ENCODE measurements at places on chromosomes 7 and 10.
A peak's percentile ranks its signal among the peaks of the same experiment; 100 is the strongest.

GRCh38 chr7:30618961-30619360 is 24.3 kb downstream of the GARS1 start:
- DNase-seq, result no peak

DNA sequence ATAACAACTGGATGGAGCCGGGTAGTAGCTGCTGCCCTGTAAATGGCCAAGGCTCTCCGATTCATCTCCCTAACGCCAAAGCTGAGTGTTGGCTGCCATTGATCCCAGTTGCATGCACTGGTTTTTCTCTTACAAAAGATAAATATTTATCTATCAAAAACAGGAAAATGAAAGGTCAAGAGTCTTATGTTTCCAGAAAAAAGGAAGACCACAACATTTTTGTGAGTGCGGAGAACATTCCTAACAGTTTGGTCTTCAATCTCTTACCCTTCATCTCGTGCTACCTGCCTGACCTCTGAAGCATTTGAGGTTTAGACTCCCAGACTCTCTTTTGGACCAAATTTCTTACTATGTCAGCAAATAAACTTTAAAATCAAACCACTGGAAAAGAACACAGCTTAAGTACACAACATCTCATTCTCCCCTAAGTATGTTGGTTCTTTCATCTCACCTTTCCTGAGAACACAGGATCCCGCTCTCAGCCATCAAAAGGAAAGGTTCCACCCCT is 61.6 kb downstream of the SORBS1 start:
- no peak for DNase-seq

GRCh38 chr7:77765906-77766800 is 32.1 kb downstream of the TMEM60 start:
- no peak for DNase-seq

- no peak for DNase-seq
These were observed 62.7 kb downstream of the SEMA3E start for GRCh38 chr7:83586281-83586680.

DNA sequence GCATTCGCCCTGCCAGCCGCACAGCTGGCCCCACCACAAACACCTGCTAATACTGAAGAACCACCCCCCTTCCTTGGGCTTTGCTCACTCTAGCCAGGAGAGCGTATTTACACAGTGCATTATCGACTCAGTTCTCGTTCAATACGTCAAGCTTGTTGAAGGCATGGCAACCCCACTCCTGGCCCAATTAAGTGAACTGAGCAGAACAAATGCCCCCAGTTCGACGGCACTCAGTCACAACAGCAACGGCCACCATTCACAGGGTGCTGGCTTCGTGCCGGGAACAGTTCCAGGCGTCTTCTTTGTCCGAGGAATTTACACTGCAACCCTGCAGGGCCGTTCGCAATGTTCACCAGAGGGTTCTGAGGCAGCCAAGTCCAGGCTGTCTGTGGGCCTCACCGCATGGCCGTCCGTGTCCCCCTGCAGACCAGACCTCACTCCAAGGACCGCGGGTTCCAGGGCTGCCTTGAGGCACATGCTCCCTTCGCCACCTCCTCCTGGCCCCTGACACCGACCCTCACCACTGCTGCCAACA is 175.3 kb downstream of the DIP2C start:
- DNase-seq, result no peak

GRCh38 chr7:146503844-146504243 is 387.2 kb downstream of the CNTNAP2 start:
- no peak for DNase-seq

DNA sequence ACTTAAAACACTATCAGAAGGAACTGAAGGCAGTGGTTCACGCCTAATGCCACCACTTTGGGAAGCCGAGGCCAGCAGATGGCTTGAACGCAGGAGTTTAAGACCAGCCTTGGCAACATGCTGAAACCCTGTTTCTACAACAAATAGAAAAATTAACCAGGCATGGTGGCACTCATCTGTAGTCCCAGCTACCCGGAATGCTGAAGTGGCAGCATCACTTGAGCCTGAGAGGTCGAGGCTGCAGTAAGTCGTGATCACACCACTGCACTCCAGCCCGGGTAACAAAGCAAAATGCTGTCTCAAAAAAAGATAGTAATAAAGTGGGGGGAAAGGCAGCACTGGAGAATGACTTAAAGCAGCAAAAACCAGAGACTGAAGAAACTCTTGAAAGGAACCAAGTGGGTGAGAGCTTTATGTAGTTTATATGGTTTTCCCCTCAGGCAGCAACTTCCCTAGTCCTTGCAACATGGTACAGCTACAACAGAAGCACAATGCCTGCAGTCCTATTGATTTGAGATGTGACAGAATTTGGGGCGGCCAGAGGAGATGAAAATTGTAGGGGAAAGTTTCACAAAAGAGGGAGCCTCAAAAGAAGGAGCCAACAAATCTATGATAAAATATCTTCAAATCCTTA is 38.1 kb downstream of the GDI2 start:
- DNase-seq, result no peak

GRCh38 chr7:110397927-110398660 is 692.8 kb upstream of the LRRN3 start:
- peak; percentile 1 for DNase-seq

DNA sequence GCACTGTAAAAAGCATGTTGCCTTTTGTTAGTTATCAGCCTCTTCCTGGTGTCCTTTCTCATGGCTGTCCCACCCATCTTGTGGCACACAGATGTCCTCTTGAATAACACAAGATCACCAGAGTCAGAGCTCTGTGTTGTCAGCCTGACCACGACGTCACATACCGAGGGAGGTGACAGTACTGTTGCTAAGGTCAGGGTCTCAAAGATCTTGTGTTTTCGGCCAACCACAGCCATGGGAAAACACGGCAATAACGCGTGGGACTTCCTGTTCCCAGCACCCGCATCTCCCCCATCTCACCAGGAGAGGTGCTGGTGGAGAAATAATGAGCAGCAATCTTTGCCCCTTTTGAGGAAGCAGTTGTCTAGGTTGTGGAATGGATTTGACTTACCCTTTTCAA is 40.4 kb downstream of the NPVF start:
- DNase-seq, result no peak

DNA sequence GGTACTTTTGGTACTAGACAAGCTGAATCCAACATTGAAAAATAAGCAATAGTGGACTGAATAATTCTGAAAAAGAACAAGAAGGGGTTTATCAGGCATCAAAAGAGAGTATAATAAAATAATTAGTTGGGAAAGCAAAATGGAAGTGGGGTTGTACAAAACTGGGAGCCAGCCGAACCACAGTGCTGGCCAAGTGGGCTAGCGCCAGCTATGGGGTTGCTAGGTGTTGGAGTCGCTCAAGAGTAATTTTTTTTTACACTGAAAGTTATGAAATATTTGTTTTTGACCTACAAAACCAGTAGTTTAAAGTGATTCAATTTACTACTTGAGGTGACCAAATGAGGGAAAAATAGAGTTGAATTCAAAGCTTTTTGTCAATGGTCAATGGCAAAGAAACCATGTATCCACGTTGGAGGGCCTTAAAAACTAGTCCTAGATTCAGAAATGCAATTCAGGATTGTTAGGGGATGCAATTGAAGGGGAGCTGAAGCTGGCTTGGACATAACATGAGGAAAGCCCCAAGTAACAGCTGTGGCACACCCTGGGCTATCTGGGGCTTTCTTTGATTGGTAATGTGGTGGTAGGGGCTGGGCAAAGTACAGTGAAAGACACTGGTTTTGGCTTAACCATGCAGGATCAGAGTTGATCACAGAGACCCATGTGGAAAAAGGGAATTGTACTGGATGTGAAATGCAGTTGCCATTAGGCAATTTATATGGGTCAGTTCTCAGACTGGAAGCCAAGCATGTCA is 28.3 kb upstream of the MSMB start:
- DNase-seq, result no peak

- DNase-seq, result no peak
These were observed 110.8 kb downstream of the RGS10 start for GRCh38 chr10:119431773-119432135.

- peak; percentile 17 for DNase-seq
These were observed 16.5 kb downstream of the SLK start for GRCh38 chr10:103983367-103983911.

DNA sequence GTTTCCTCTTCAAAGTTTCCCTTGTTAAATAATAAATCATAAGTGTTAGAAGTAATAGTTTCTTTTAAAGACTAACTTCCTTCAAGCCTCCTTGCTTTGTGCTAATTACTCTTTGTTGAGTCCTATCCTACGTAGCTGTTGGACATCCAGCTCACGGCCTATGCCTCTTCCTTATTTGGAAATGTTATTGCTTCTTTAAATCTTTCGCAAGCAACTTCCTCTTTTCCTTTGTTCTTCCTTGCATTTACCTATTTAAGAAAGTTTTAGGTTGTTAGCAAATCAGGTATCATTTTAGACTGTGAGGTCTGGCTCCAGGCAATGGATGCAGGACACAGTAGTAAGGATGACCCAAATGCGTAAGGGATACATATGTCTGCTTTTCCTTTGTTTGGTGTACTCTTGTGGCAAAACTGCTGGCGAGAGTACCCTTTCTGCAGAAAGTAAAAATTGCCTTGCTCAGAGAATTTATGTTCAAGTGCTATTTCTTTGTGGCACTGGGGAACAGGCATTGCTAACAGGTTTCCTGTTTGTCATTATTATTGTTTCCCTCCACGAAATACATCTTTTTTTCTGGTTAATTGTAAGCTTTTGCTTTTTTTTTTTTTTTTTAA is 110.5 kb downstream of the DYNC2I1 start:
- no peak for DNase-seq

DNA sequence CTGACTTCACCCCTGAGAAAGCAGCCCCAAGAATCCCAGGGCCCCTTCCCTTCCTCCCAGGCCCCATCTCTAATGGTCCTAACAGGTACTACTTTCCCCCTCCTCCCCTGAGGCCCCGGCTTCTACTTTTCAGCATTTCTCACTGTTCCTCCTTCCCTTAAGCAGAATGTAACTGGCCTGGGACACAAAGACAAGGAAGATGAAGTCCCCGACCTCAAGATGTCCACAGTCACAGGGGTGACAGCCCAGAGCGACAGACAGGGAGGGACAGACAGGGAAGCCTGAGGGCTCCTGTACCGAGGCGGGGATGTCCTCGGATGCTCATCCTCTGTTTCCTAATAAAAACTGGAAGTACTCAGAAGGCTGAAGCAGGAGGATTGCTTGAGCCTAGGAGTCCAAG is 11.6 kb downstream of the AOC1 start:
- DNase-seq, result no peak

DNA sequence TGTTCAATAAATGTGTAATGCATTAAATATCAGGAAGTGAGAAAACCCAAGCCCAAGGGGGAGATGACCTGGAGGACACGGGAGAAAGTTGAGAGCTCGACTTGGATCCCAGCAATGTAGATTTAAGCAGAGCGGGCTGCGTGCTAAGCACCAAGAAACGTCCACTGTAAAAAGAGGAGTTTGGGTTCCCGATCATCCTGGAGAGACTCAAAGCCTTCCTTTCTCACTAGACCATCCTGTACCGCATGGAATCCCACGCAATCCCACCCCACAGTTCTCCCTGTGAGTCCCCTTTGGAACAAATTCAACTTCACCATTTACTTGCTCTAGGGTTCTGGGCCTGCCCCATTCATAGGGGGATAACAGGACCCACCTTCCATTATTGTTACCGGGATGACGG is 2.4 kb downstream of the TRPV6 start:
- DNase-seq, result no peak

DNA sequence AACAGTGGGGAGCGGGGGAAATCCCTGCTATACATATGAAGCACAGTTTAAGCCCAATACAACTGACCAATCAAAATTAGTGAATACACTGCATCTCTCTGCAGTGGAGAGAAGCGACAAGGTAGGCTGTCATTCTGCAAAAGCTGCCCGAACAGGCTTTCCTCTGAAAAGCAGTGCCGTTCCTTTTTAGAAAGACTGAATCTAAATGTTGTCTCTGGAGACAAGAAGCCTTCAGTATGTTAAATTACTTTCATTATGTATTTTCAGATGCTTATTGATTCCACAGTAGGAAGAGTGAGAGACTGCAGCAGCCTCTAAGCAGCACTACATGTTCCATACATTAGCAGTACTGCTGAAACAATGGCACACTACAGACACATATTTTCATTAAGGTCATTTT is at the start of gene GPR22:
Gene GPR22 (plus strand): TSS at position 129 of the 400 bp plus-strand sequence. CDS start 4,004 bp downstream, outside the sequence.
- no peak for DNase-seq

DNA sequence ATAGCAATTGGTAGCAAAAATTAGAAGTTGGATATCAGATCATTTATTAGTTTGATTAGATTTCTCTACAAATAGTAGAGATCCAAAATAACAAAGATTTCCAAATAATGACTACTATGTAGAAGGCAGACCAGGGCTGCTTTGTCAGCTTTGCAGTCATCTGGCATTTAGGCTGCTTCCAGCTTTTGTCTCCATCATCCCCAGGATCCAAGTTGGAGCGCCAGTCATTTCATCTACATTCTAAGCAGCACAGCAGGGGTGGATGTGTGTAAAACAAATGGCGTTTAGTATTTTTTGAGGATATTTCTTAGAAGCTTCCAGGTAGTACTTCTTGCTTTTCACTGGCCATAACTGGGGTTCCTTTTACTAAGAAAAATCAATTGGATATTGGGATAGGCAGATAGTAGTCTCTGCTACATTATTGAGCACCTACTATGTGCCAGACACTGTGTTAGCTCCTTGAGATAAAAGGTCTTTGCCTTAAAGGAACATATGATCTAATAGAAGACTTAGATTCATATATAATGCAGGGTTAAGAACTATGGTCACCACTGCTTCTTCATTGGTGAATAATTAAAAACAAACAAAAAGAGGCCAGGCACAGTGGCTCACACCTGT is 41.5 kb downstream of the TPST1 start:
- no peak for DNase-seq

- no peak for DNase-seq
These were observed 113.7 kb downstream of the PTPRN2 start for GRCh38 chr7:158473946-158474345.

- no peak for DNase-seq
These were observed 179.0 kb downstream of the DGKI start for GRCh38 chr7:137667633-137668387.

DNA sequence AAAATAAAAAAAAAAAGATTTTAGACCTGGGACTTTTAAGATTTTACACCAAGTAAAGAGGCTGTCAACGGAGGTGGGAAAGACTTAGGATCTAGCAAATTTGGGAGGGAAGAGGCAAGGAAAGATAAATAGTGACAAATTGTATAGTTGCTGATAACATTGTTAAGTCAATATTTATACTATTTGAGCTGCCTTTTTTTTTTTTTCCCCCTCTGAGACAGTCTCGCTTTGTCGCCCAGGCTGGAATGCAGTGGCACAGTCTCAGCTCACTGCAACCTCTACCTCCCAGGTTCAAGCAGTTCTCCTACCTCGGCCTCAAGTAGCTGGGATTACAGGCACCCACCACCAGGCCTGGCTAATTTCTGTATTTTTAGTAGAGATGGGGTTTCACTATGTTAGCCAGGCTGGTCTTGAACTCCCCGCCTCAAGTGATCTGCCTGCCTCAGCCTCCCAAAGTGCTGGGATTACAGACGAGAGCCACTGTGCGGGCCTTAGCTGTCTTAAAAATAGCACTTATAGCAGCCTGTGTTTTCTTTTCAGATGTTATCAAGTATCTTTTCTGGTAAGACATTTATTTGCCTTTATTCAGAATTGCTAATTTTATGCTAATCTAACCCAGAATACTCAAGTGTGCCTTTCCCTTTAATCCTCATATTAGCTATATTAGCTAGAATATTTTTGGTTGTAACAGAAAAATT is 94.5 kb downstream of the MMRN2 start:
- no peak for DNase-seq

- DNase-seq, result no peak
These were observed 115.0 kb downstream of the TMEM26 start for GRCh38 chr10:61338146-61338545.

GRCh38 chr7:100591596-100591995 is 5.5 kb downstream of the FBXO24 start:
- DNase-seq, result no peak

Measured in activated CD8-positive, alpha-beta T cell treated with anti-CD3 and anti-CD28 coated beads for 36 hours (primary cell).